Activated naive CD8-positive, alpha-beta T cell treated with anti-CD3 and anti-CD28 coated beads for 36 hours (primary cell): ENCODE measurements at places on chromosomes 5 and 9. TPM values are rescaled to one million over a fixed set of nuclear protein-coding genes. Genes with fewer than 3 reads are reported as not detected.

DNA sequence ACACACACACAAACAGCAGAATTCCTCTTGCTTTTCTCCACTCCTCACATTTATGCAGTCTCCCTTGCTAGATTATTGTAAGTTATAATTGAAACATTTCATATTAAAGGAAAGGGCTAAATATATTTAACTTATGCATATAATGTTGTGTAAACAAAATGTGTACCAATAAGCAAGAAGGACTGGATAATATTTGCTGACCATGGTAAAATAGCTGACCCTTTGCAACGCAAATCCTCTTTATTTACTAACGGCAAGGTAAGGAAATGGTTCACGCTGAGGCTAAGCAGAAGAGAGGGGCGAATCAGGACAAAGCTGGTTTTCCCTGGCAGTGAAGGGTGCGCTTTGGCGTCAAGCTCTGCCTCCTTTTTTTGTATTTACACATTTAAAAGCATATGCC lies 154.2 kb upstream of the IRX4 start:
- no peak overlapping the region for H3K4me3 ChIP-seq
- H3K27ac ChIP-seq = no peak overlapping the region
- no peak for DNase-seq
- no peaks in the 10 kb centered on the region for H3K36me3 ChIP-seq
- H3K4me1 ChIP-seq = no peaks in the 10 kb centered on the region
- peaks cover 49% of the 10 kb centered on the region for H3K27me3 ChIP-seq

Gene IFNB1
- total RNA-seq = 0.62 TPM

Gene SPINK1
- total RNA-seq = not detected

Gene PCDHGA12
- total RNA-seq = not detected

DNA sequence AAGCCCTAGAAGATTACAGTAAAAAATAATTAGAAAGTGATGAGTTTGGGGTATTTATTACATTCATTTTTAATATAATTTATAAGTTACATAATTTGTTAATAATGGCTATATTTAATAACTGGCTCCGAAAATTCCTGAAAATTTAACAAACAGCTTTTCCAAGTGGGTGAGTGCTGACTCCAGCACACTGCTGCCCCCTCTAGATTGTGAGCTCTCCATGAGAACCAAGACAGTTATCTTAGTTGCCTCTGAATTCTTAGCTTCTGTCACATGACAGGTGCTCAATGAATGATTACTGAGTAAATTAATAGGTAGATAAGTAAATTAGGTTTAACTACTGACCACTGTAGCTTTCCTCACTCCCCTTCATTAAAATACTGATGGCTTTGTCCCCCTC lies 7.8 kb downstream of the KLHL3 start:
- no peak overlapping the region for H3K27ac ChIP-seq
- DNase-seq = no peak
- peaks cover 25% of the 10 kb centered on the region for H3K4me1 ChIP-seq
- H3K36me3 ChIP-seq = no peaks in the 10 kb centered on the region

Gene SH3TC2
- total RNA-seq = not detected

Gene SLC25A2
- 0.21 TPM for total RNA-seq
